Inflammatory macrophage (primary cell): ENCODE measurements at places on chromosomes 16 and 17.

- DNase-seq = no peak
Observed at GRCh38 chr17:60748204-60748603, 70.6 kb downstream of the BCAS3 start.

GRCh38 chr16:81913222-81913621 is 98.0 kb downstream of the SDR42E1 start:
- DNase-seq = no peak

DNA sequence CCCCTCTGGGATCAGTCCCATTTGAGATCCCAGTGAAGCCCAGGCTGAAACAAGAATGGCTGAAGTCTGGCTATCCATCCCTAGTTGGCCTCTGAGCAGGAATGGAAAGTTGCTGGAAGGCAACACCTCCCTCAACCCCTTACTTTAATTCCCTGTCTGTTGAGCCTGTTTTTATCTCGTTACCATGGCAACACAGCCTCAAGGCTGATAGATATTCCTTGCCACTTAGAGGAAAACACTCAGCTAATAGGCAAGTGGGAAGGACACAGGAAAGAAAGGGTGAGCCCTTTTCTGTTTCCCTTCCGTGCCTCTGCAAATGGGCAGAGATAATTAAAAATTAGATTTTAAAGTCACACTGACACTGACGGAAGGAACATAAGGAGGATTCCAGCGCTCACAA is 75.5 kb upstream of the CLEC3A start:
- DNase-seq = no peak

GRCh38 chr16:82772215-82772614 is 145.4 kb downstream of the CDH13 start:
- no peak for DNase-seq
